ENCODE measurements at places on chromosomes 12 and 14.

DNA sequence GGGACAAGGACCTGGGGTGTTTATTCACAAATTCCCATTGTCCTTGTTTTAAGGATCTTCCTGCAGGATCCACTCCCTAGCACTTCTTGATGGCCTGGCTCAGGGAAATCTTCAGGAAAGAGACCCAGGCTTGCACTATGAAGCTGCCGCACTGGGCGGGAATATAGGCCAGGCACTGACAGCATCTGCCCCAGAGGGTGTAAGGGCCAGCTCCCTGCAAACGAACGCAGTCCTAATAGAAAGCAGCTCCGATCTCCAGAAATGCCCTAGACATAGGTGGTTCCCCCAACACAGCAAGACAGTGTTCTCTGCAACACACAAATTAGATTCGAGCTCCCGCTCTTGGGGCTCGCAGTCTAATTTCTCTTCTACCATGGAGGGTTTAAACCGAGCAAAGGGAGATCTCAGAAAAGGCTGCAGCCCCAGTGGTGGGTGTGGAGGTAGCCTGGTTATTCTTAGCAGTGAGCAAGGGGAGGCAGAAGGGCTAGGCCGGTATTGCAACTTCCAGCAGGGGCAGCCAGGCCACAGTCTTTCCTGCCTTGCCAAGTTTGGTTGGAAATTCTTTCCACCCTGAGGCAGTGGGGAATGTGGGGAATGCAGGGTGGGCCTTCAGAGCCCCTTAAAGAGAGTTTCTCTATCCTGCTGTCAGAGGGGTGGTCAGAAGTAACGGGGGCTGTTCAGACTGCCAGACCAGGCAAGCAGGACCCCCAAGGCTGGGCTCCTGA is 16.1 kb upstream of the WSCD2 start:
- no peak for DNase-seq

DNA sequence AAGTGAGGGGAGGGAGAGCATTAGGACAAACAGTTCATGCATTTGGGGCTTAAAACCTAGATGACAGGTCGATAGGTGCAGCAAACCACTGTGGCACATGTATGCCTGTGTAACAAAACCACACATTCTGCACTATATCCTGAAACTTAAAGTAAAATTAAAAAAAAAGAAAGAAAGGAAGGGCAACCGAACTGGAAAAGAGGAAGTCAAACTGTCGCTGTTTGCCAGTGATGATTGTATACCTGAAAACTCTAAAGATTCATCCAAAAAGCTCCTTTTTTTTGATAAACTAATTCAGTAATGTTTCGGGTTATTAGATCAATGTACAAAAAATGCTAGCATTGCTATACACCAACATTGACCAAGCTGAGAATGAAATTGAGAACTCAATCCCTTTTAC is 259.0 kb upstream of the ALG10 start:
- DNase-seq = no peak

- DNase-seq = no peak
These were observed 82.2 kb downstream of the ADCK1 start for GRCh38 chr14:77882098-77882497.

DNA sequence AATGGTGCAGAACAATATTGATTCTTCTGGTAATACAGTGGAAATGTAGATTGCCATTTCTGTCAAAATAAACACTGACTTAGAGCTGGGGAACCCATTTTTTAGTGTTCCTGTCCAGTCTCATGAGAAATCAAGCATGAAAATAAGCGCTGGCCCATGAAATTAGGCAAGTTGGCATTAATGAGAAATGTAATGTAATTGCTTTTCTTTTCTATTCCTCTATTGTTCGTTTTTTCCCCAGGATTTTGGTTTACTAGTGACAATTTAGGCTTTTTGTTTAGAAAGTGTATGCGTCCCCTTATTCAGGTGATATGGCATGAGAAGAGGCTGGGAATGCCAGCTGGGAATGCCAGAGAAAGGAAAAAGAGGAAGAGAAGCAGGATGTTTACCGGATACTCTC is 64.4 kb upstream of the KICS2 start:
- DNase-seq = no peak

GRCh38 chr12:79422060-79422812 is 268.5 kb downstream of the PAWR start:
- no peak for DNase-seq

- DNase-seq = no peak
These were observed 18.5 kb downstream of the TRPV4 start for GRCh38 chr12:109814600-109815150.

DNA sequence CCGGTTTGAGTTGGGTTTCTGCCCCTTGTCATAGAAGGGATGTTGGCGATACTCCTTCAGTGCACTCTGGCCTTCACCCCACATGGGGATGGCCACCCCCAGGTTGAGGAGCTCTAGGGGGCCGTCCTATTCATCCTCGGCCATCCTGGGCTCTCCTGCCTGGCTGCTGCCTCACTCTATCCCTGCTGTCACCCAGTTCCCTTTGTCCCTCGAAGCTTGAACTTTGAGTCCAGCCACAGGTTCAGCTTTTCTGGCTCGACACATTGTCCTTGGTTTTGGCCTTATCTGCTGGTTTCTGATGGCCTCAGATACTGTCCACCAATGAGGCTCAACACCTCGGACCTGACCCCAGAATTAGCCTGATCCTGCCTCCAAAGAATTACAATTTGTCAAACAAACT is 58.6 kb downstream of the C14orf132 start:
- DNase-seq = no peak

- no peak for DNase-seq
These were observed 78.6 kb downstream of the CCDC60 start for GRCh38 chr12:119412811-119413794.

- no peak for DNase-seq
These were observed 85.8 kb upstream of the TSPAN11 start for GRCh38 chr12:30840715-30841114.

DNA sequence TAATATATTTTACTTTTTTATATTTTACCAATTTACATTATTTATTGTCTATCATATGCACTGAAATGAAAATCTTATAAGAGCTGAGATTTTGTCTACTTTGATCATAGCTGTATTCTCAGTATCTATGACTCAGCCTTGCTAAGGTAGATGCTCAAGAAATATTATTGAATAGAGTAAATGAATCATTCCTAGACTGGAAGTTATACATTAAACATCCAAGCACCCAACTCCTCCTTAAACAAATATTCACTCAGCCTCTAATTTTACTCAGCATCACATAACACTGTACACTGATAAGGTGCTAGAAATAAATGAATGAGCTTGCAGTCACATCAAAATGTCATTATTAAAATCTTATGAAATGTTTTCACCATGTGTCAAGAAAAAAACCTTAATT is 1424.9 kb downstream of the LRFN5 start:
- DNase-seq = no peak

- no peak for DNase-seq
These were observed 267.0 kb downstream of the CPNE8 start for GRCh38 chr12:38638401-38638800.

GRCh38 chr14:61953602-61954001 is 191.4 kb downstream of the SNAPC1 start:
- no peak for DNase-seq

GRCh38 chr14:66624336-66624937 is 116.5 kb downstream of the GPHN start:
- no peak for DNase-seq

GRCh38 chr12:123021688-123022604 is 41.5 kb downstream of the ARL6IP4 start:
- no peak for DNase-seq

- DNase-seq = no peak
These were observed 31.1 kb upstream of the GPR132 start for GRCh38 chr14:105096206-105096875.

- no peak for DNase-seq
These were observed 5.1 kb downstream of the COX14 start for GRCh38 chr12:50117057-50117622.

DNA sequence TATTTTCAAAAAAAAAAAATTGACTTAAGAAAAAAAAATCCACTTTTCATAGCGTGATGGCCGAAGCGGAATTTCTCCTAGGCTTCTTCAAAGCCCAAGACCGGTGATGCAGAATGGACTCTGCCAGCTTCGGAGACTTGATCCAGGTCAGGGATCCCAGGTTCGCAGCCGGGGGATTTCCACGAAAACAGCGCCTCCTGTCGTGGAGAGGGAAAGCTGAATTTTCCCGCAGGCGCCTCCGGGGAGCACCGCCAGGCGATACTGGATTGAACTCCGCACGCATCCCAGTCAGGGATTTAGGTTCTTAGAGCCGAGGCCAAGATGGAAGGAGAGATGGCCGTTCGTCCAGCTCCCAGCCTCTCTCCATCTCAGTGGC is 2.1 kb downstream of the TTC6 start:
- DNase-seq = no peak

DNA sequence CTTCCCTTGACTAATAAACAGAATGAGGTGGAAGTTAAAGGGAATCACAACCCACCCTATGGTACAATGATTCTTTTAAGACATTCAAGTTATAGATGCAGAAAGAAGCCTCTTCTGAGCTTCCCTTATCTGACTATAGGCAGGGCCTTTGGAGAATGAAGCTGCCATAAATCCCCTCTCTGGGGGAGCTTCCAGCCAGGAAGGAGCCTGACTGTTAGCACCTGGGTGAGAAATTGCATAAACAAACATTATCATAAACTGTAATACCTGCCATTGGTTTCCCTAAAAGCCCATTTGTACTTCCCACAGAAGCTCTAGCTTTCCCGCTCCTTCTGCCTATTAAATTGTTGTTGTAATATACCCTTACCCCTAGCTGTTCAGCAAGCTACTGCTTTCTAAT is 81.3 kb upstream of the RESF1 start:
- DNase-seq = no peak

DNA sequence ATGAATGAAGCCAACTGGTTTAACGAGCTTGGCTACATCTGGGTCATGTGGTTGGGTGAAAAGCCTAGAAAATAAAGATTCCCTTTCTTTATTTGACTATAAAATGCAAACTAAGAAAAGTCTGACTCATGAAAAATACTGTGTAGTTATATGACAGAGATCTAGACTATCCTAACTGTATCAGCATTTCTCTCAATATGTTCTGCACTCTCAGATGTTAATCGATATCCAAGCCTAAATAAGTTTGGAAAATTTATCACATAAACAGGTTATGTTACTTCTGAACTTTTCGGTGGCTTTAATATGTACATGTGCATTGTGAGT is 133.1 kb downstream of the DAAM1 start:
- no peak for DNase-seq

- peak; percentile 34 for DNase-seq
These were observed 699 bp downstream of the KTN1 start for GRCh38 chr14:55580470-55581341.

GRCh38 chr12:98780261-98780660 is 135.2 kb downstream of the APAF1 start:
- DNase-seq = no peak

- DNase-seq = peak; percentile 27
These were observed 103.9 kb upstream of the MYL2 start for GRCh38 chr12:111024205-111024801.

GRCh38 chr12:5268424-5269210 is 163.3 kb upstream of the NTF3 start:
- DNase-seq = no peak

- DNase-seq = no peak
These were observed 105.5 kb downstream of the BCL11B start for GRCh38 chr14:99166506-99166905.

DNA sequence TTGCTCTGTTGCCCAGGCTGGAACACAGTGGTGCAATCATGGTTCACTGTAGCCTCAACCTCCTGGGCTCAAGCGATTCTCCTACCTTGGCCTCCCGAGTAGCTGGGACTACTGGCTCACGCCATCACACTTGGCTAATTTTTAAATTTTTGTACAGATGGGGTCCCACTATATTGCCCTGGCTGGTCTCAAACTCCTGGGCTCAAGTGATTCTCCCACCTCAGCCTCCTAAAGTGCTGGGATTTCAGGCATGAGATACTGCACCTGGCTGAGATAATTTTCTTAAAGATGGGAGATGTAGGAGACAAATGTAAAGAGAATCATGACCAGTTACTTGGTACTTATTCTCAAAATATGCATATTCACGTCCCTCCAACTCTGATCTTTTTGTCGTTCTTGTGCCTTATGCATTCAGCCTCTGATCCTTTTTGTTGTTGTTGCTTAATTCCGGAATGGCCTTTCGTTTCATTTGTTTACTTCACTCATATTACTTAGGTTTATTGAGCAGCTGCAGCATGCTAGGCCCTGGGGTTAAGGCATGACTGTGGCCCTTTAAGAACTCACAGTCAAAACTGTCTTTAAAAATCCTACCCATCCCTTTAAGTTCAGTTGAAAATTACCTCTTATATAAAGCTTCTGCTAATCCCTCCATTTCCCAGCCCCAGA is 8.9 kb downstream of the RBMS2 start:
- DNase-seq = no peak

DNA sequence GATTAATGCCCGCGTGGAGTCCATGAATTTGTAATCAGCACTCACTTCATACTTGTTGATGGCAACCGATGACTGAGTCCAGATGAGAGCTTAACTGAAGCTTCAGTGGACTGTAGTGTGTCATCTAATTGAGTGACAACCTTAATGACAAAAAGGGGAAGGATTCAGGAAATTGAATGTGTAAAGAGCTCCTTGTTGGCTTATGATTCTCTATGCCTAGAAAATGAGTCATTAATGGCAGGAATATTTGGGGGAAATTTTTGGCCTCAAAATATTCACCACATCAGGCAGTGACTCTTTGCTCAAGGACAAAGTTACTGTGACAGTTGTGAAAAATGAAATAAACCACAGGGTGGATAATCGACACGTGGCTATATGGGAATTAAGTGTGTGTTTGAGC is 55.3 kb upstream of the STON2 start:
- DNase-seq = no peak

DNA sequence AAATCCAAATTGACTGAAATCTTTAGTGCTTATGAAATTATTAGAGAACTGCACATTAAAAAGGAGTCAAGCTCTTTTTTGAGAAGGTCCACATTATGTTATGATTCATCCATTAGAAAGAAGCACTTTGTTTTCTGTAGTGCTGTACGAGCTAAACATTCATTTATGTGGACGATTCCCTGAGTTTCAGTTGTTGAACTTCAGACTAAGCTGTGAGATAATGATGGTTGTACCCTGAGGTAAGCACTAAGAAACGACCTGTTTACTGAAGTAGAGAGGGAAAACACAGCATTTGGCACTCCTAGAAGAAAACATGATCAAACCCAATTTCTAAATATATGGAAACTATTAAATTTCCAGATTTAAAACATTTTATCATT is 67.3 kb upstream of the ATP2B1 start:
- DNase-seq = no peak

DNA sequence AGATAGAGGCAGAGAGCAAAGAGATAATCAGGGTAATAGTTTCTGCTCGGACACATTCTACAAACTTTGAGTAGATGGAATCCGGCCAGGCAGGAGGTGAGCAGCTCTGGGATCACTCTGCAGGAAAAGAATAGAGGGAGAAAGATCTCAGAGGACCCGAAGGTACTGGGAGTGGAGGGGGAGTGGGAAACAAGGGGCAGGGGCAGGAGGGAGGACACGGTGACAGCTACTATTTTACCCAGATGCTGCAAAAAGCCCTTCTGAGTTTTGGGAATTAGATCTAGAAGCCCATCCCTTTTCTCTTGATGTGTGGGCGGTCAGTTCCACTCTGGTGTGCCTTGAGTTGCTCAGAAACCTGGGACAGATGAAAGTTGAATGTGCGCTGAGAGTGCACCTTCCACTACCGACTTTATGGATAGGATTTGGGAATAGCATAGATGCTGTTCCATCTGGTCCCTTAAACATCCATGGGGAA is 556 bp downstream of the GPRC5A start:
- DNase-seq = no peak

GRCh38 chr14:94936901-94937685 is 167.2 kb upstream of the GSC start:
- DNase-seq = no peak
